ENCODE measurements at places on chromosomes 1 and 21.

DNA sequence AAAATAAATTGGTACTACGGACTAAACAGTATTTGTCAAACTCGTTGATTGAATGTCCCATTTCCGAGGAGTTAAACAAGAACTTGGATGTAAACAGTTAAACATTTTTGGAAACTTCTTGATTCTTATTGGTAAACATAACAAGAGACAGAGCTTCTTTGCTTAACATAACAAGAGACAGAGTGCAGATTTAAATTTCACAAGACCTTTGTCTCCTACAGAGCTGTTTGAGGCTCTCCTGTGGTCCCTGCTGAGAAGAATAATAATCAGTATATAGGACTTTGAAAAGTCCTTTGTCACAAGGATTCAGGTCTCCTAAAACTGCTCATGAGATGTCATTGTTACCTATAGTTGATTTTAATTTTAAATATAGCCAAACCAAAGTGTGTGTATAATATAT, 170.6 kb upstream of the C21orf91 start:
- no peak for DNase-seq

DNA sequence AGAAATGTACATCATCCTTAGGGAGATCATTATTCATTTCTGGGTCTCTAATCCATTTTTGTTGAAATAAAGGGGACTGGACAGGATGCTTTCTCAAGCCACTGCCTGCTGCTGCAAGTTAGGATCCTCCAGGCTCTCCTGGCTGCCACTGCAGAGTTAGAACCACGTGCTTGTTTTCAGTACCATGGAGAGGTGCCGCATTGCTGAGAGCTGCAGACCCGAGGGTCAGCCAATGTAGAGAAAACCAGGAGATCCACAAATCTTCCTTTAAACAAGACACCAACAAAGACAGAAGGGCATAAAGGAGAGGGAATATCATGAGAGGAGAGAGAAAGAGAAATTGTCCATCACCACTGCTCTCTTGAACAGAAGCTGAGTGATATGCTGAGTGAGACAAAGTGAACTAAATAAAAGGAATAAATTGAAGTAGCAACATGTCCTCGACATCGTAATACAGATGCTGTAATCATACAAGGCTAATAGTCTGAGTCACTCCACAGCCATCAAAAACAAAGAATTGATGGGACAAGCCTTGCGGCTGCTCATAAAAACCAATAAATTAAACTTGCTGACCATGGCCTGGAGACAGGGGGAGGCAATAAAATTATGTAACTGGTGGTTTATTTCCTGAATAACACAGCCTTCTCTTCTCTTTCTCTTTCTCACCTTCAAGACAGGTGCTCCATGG, 255.7 kb downstream of the OMA1 start:
- DNase-seq, result no peak

DNA sequence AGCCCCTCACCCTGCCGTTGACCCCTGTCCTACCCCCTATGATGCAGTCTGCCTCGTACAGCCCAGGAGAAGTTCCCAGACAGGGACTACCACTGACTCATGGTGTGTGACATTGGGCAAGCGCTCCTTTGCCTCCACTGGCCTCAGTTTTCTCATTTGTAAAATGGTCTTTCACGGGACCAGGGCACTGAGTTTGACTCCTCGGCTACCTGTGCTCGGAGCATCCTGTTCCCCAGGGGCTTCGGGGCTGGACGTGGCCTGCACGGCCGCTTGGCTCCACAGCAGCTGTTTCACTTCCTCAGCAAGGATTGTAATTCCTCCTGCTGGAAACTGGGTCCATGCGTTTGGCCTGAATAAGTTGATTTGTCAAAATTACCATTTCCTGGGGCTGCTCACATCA, 277.3 kb downstream of the MATN1 start:
- DNase-seq, result no peak

DNA sequence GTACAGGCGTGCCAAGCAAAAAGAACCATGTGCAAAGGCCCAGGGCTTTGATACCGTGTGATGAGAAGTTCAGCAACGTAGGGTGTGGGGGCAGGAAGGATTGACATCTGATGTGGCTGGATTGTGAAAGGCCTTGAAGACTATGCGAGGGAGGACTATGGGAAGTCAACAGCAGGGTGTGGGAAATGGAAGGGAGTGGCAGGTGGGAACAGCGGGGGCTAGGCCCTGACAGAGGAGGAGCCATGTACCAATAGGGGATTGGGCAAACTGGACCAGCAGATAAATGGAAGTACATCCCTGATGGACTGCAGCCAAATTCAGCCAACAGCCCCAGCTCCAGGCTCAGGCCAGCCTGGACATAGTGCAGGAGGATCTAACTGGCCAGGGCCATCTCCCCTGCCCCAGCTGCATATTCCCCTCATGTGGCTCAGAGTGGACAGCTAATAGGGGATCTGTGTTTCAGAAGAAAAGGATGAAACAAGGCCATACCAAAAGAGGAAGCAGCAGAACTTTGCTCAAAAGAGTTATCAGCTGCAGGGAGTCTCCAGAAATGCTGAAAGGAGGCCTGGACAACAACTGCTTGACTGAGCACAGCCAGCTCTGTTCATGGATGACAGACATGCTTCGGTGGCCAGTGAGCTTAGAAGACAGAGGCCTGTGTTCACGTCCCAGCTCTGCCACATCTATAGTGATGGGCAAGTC, 140.2 kb upstream of the SGIP1 start:
- no peak for DNase-seq

GRCh38 chr1:186985889-186986491, 157.2 kb downstream of the PLA2G4A start:
- DNase-seq, result peak; percentile 52

GRCh38 chr1:3321559-3322449, 132.7 kb upstream of the ARHGEF16 start:
- DNase-seq, result no peak

GRCh38 chr1:173337126-173337525, 130.0 kb upstream of the TNFSF4 start:
- DNase-seq, result no peak

DNA sequence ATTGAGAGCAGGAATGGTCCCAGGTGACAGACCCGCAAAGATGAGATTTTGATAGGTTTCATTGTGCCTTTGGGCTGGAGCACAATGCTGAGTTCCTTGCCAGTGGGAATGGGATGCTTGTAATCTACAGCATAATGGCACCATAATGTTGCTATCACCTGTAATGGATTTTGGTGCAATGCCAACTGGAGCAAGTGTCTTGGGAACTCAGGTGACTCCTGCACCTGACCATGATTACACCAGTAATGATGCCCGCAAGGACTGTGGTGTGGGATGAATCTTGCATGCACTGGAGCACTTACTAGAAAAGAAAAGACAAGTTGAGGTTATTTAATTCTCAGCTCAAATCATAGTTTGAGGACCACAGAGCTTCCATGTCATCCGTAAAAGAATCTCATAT, 96.7 kb downstream of the PTPRU start:
- no peak for DNase-seq

DNA sequence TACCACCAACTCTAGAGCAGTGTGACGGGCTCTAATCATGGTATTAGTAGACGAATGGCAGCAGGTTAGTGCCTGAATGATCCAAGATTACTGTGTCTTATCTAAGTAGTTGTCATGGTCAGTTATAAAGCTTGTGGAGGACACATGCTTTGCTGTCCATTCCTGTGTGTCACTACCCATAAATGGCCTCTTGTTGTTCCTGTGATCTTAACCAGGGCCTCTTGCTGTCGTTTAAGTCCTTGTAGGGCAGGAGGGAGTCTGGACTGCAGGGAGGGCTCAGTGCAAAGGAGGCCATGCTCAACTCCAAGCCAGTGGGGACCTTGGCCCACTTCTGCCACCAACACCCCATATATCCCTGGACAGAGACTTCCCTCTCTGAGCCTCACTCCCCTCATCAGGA, 130.5 kb downstream of the EPHB2 start:
- no peak for DNase-seq

- DNase-seq, result no peak
Measured at GRCh38 chr1:224719716-224720115, 103.6 kb downstream of the CNIH3 start.

DNA sequence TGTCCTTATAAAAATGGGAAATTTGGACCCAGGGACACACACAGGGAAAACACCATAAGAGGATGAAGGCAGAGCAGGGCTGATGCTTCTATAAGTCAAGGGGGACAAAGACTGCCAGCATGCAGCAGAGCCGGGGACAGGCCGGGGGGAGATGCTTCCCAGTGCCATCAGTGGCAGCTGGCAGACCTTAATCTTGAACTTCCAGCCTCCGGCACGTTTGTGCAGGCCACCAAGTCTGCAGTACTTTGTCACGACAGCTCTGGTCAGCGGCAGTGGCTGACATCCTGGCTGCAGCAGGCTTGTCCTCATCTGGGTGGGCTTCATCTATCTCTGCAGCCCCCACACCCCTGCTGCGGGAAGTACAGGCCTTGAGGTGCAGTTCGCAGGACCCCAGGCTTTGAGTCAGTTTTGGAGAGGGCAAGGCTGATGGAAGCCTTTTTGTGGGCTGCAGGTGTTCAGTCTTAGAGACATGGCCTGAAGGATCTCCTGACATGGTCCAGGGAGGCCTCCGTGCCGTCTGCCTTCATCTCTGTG, 186.0 kb downstream of the DYRK1A start:
- no peak for DNase-seq

- DNase-seq, result no peak
Measured at GRCh38 chr1:175471039-175471800, 272.2 kb downstream of the TNR start.

- DNase-seq, result no peak
Measured at GRCh38 chr1:197062692-197063091, 4.4 kb downstream of the F13B start.

GRCh38 chr1:173527151-173527826, 50.2 kb downstream of the PRDX6 start:
- no peak for DNase-seq

DNA sequence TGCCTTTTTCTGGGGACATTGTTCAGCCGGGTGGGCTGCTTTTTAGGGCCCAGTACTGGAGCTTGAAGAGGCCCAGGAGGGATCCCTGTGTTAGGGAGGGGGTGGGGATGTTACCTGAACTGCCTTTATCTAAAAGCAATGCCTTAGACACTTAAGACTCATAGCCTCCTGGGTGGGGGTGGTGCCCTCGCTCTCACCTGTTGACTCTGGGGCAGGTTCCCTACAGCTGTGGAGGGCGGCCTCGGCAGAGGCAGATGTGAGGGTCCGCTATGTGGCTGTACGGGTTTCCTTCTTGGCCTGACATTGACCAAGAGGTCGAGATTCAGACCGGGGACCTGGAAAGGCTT, 716 bp downstream of the INAVA start:
- no peak for DNase-seq

All from stromal cell of bone marrow (primary cell).